ENCODE measurements at places on chromosomes 11 and 22. TPM values are rescaled to one million over a fixed set of nuclear protein-coding genes. Genes with fewer than 3 reads are reported as not detected.

The PNPLA3 gene
- 3.4 TPM for total RNA-seq

The GPHA2 gene
- not detected for total RNA-seq

The SAA2 gene
- total RNA-seq, result 0.47 TPM

The OR5A1 gene
- total RNA-seq, result not detected

The MISFA gene
- total RNA-seq, result not detected

The OR5B21 gene
- total RNA-seq, result not detected

The OR6A2 gene
- total RNA-seq, result not detected

The VSIG10L2 gene
- total RNA-seq, result not detected

The CABP4 gene
- not detected for total RNA-seq

The GSTT2 gene
- 2.3 TPM for total RNA-seq

The MAJIN gene
- not detected for total RNA-seq

The APOA4 gene
- not detected for total RNA-seq

The SLN gene
- 0.17 TPM for total RNA-seq

The IRF7 gene
- total RNA-seq, result 18.9 TPM

The EPS8L2 gene
- 19.9 TPM for total RNA-seq

The OR8D4 gene
- total RNA-seq, result not detected

The POTEH gene
- not detected for total RNA-seq

The ANO9 gene
- not detected for total RNA-seq

The XKR3 gene
- not detected for total RNA-seq

The ABCC8 gene
- not detected for total RNA-seq

The MOGAT2 gene
- not detected for total RNA-seq

The CREB3L1 gene
- 60.9 TPM for total RNA-seq

The APOL3 gene
- total RNA-seq, result 17.8 TPM

The ARL14EP gene
- total RNA-seq, result 11.3 TPM

The LMO1 gene
- not detected for total RNA-seq

The MRGPRX3 gene
- not detected for total RNA-seq

The SNU13 gene
- total RNA-seq, result 131 TPM

The TMEM126A gene
- total RNA-seq, result 27.6 TPM

The BRD1 gene
- total RNA-seq, result 16.7 TPM

The KCNJ1 gene
- not detected for total RNA-seq

The CARD10 gene
- total RNA-seq, result 9.1 TPM

The TOM1 gene
- 44.3 TPM for total RNA-seq

The P2RX6 gene
- total RNA-seq, result 4.1 TPM

The TM7SF2 gene
- 13.4 TPM for total RNA-seq

The IL10RA gene
- not detected for total RNA-seq

The PRDX5 gene
- 401 TPM for total RNA-seq

The ANO5 gene
- under 0.01 TPM for total RNA-seq

The GAL3ST1 gene
- total RNA-seq, result 0.12 TPM

The THOC5 gene
- 24.3 TPM for total RNA-seq

The ACR gene
- total RNA-seq, result not detected

The MYEOV gene
- total RNA-seq, result not detected

The PAX6 gene
- not detected for total RNA-seq

The RBMXL2 gene
- total RNA-seq, result not detected

Measured in pericardium fibroblast (primary cell).